A549 treated with AZD2906 at 1 μM for 4 hours (cell line): ENCODE measurements at places on chromosomes 16 and 17. TPM values are rescaled to one million over a fixed set of nuclear protein-coding genes. Genes with fewer than 3 reads are reported as not detected.

Gene FTO
- total RNA-seq = 22.4 to 39.8 TPM (median 27.7 TPM) in 5 replicates

Gene TEKT1
- 0.07 to 0.22 TPM (median 0.15 TPM) in 4 of 5 replicates, not detected in the other for total RNA-seq

Gene FN3K
- 7.5 to 10.1 TPM (median 9.2 TPM) in 5 replicates for total RNA-seq

Gene FBXW10
- total RNA-seq = 0.82 to 1.1 TPM (median 0.95 TPM) in 5 replicates

Gene TNFRSF12A
- 400 to 615 TPM (median 501 TPM) in 5 replicates for total RNA-seq

Gene NPIPA7
- 8.0 to 13.4 TPM (median 11.4 TPM) in 5 replicates for total RNA-seq

Gene DHX58
- 0.37 to 0.79 TPM (median 0.39 TPM) in 5 replicates for total RNA-seq

Gene OR4D1
- 0.02 to 0.03 TPM in 2 of 5 replicates, not detected in the others for total RNA-seq

Gene CX3CL1
- total RNA-seq = 0.06 to 0.11 TPM (median 0.08 TPM) in 5 replicates

Gene TBX6
- total RNA-seq = 0.14 to 0.31 TPM (median 0.30 TPM) in 5 replicates

Gene C16orf89
- 0.18 TPM in 1 of 5 replicates, not detected in the others for total RNA-seq
